Uterus (tissue), 4 donors: ENCODE measurements at places on chromosomes 7 and 10. TPM values are rescaled to one million over a fixed set of nuclear protein-coding genes. Genes with fewer than 3 reads are reported as not detected.

Gene FAM131B
- total RNA-seq, result 7.4 TPM

GRCh38 chr7:1422512-1423263 lies 36.6 kb downstream of the MICALL2 start:
- no peak overlapping the region for H3K4me3 ChIP-seq
- H3K4me1 ChIP-seq, result no peaks in the 10 kb centered on the region
- no peak for DNase-seq
- no peak overlapping the region for H3K27ac ChIP-seq
- no peaks in the 10 kb centered on the region for H3K27me3 ChIP-seq
- H3K36me3 ChIP-seq, result no peaks in the 10 kb centered on the region

Gene RBAK
- total RNA-seq, result 2.1 TPM

Gene SPOCK2
- total RNA-seq, result 1.8 TPM

DNA sequence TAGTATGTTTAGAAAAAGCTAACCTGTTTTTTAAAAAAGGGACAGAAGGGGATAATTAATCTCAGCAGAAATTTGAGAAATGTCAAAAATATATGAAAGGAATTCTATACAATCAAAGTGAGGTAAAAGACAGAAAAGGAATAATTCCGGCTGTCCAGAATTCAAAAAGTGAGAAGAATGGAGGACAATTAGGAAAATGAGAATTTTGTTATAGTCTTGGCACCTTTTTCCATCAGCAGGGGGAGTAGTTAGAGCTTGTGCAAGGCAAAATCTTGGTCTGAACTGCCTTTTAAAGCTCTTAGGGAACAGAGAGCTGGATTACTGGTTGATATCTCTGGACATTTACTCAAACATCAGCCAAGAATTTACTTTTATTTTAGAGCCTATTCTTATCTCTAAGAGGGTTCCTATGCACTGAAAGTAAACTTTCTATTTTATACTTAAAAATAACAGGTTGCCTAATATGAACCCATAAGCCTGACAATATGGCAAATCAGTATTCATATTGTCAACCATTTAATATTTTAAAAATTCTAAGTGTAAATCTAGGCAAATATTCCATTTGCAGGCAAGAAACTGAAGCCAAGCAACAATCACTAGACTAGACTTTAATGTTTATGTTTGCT lies 185.6 kb downstream of the ANK3 start:
- DNase-seq, result no peak
- H3K27ac ChIP-seq, result no peak overlapping the region
- no peak overlapping the region for H3K4me3 ChIP-seq
- no peaks in the 10 kb centered on the region for H3K4me1 ChIP-seq
- no peaks in the 10 kb centered on the region for H3K27me3 ChIP-seq

Gene RBM20
- total RNA-seq, result 2.8 TPM

DNA sequence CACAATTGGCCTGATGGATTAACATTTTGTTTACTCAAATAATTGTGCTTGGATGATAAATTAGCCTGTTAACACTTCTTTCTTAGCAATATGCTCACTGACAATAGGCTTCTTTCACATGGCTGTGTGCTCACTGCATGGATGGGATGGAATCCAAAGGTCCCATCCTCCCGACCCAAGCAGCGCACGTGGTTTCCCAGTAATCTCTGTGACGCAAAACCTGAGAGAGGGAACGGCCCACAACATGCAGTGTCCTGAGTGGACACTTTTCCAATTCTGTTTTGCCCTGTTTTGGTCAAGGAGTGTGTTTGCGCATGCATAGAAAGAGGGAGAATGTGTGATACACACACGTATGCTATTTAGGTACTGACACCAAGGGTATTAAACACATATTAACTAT lies 42.1 kb upstream of the RASGEF1A start:
- H3K4me1 ChIP-seq, result no peaks in the 10 kb centered on the region
- H3K27ac ChIP-seq, result no peak overlapping the region
- no peaks in the 10 kb centered on the region for H3K36me3 ChIP-seq
- no peaks in the 10 kb centered on the region for H3K27me3 ChIP-seq

DNA sequence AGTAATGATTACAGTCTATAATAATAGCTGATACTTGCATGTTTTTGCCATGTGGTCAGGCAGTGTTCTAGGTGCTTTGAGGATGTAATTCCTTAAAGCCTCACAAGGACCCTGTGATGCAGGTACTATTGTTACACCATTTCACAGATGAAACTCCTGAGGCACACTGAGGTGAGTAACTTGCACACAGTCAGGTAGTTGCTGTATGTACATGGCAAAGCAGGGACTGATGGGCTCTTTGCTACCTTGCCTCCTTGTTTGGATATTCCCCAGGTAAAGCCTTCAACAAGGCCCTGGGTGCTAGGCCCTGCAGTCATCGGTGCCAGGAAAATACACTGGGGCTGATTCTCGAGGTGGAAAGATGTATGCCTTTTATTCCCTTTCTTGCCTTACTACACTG lies 317.5 kb downstream of the CXCL12 start:
- no peaks in the 10 kb centered on the region for H3K36me3 ChIP-seq
- no peaks in the 10 kb centered on the region for H3K27me3 ChIP-seq
- no peaks in the 10 kb centered on the region for H3K4me1 ChIP-seq
- no peak for DNase-seq
- H3K27ac ChIP-seq, result no peak overlapping the region
- H3K4me3 ChIP-seq, result no peak overlapping the region

DNA sequence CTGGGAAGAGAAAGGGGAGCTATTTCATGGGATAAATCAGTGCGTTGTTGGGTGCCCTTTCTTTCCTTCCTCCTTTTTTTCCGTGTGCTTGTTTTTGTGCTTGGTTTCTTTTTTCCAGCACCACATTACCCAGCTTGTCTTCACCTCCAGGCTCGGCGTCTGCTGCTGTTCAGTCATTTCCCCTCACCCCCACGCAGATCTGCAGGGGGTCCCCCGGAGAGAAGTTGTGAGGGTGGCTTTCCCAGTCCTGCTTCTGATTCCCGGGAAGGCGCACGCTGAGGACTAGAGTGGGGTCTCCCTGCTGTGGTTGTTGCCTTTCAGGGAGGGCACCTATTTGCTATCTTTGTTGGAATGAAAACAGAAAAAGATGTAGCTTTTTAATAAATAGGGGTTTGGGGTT lies 1.6 kb downstream of the CAMK1D start:
- no peaks in the 10 kb centered on the region for H3K36me3 ChIP-seq
- H3K4me3 ChIP-seq, result peak overlapping the region; percentile 95
- DNase-seq, result no peak
- H3K4me1 ChIP-seq, result no peaks in the 10 kb centered on the region

Gene MKI67
- total RNA-seq, result 16.9 TPM

Gene PNLIPRP1
- not detected for total RNA-seq

DNA sequence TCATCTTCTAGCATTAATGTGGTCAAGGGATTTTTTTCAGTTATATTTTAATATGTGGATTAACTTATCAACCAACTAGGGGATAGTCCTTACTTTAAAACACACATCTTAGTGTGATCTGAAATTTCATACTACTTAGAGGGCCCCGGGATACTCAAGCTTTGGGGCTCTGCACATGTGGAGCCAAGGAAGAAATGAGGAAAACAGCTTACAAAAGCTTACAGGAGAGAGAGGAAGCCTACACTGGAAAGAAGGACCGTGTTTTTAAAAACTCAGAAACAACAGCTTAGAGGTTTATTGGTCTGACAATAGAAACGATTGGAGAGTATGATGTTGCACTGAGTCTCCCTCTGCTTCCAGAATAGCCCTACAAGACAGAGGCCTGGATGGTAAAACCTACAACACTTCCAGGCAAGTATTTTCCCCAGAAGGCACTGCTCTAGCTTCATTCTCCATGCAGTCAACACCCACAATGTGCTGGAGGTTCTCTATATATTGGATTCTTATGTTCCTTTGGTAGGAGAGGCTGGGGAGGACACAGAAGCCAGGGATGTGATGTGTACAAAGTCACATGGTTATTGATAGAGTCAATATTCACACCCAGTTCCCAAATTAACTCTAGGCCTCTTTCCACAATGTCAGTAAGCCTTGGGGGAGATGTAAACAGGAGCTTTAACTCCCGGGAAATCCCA lies 47.3 kb downstream of the JCAD start:
- no peaks in the 10 kb centered on the region for H3K27me3 ChIP-seq
- no peak overlapping the region for H3K4me3 ChIP-seq
- peaks cover 7% of the 10 kb centered on the region for H3K4me1 ChIP-seq
- no peak overlapping the region for H3K27ac ChIP-seq
- no peaks in the 10 kb centered on the region for H3K36me3 ChIP-seq
- DNase-seq, result no peak

Gene SLC18A3
- not detected for total RNA-seq

Gene ANKRD30A
- not detected for total RNA-seq

Gene NPC1L1
- total RNA-seq, result not detected

Gene SFTPD
- 0.97 TPM for total RNA-seq

Gene NCF1
- total RNA-seq, result 0.55 TPM

DNA sequence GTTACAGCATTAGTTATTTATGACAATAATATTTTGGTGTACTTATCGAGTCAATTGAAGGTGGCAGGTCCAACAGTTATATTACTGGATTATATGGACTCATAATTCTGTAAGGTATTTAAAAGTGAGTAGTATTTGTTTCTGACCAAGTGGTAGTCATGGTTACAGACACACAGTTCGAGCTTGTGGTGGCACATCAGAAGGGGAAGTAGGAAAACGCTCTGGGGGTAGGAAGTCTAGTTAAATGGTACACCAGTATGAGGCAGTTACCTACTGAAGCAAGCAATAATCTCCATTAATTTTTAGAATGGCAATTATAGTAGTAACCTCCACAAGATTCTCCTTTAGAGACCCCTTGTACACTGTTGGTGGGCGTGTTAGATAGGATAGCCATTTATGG lies 541.2 kb downstream of the ETV1 start:
- H3K27ac ChIP-seq, result no peak overlapping the region
- no peak overlapping the region for H3K4me3 ChIP-seq
- H3K36me3 ChIP-seq, result no peaks in the 10 kb centered on the region

DNA sequence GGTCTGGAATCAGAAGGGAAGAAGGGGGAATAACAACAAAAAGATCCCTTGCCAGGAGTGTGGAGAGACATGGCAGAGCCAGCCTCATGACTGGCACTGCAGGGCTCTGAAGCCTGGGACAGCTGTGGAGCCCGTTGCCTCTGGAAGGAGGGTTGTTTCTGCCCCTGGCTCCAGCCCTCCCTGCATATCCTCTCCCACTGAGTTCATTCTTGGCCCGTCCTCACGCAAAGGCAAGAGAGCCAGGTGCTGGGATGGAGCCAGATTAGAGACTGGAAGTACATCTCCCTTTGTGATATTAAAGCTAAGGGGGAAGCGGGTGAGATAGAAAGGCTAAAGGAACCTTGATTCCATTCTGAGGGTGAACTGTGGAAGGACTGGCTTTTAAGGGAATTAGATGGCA lies 141.5 kb upstream of the NPVF start:
- H3K36me3 ChIP-seq, result no peaks in the 10 kb centered on the region
- H3K4me3 ChIP-seq, result no peak overlapping the region
- DNase-seq, result peak; percentile 86
- H3K4me1 ChIP-seq, result peaks cover 5% of the 10 kb centered on the region

- H3K36me3 ChIP-seq, result no peaks in the 10 kb centered on the region
- DNase-seq, result no peak
Observed at GRCh38 chr7:112580717-112581435, 100.1 kb downstream of the LSMEM1 start.

DNA sequence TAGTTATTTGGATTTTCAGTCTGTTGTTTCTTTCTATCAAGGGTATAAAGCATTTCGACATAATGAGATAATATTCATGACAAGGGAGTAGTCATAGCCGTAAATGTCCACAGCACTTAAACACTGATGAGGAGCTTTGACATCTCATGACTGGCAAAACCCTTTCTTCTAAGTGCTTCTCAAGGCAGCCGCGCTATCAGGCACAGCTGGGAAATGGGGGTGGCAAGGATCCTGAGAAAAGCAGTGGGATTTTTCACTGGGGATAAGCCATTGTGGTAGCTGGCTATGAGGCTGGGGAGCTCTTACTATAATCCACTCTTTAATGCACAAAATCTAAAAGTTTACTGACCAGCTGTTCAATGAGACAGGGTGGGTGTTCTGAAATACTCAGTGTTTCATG lies 493.2 kb upstream of the KLF6 start:
- no peak overlapping the region for H3K4me3 ChIP-seq
- peaks cover 4% of the 10 kb centered on the region for H3K4me1 ChIP-seq
- H3K27ac ChIP-seq, result no peak overlapping the region
- no peak for DNase-seq

DNA sequence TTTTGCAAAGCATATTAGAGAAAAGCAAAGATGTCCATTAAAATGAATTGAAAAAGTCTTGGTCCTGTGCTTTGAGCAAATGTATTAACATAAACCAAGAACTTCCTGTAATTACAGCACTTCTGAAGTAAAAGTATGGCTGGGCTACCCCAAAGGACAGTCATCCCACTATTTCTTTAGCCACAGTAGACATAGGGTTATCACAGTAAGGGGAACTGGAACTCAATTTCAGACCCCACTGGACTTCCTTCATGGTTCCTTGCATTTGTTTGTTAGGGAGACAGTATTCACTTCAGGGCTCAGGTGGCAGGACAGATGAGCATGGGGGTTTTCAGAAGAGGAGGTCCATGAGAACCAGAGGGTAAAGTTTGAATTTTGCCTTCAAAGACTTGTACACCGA lies 203.1 kb upstream of the PDE1C start:
- H3K27me3 ChIP-seq, result no peaks in the 10 kb centered on the region
- H3K4me3 ChIP-seq, result no peak overlapping the region
- no peaks in the 10 kb centered on the region for H3K4me1 ChIP-seq
- no peak for DNase-seq

DNA sequence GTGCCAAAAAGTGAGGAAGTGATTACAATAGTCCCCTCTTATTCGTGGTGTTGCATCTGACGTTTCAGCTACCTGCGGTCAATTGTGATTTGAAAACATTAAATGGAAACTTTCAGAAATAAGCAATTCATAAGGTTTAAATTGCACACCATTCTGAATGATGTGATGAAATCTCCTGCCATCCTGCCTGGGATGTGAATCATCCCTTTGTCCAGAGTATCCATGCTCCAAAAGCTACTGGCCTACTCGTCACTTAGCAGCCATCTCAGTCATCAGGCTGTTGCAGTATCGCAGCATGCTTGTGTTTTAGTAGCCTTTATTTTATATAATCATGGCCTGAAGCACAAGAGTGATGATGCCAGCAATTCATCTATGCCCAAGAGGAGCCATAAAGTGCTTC lies 97.7 kb upstream of the CDCA7L start:
- H3K27ac ChIP-seq, result no peak overlapping the region
- DNase-seq, result no peak
- no peaks in the 10 kb centered on the region for H3K36me3 ChIP-seq
- no peaks in the 10 kb centered on the region for H3K27me3 ChIP-seq

DNA sequence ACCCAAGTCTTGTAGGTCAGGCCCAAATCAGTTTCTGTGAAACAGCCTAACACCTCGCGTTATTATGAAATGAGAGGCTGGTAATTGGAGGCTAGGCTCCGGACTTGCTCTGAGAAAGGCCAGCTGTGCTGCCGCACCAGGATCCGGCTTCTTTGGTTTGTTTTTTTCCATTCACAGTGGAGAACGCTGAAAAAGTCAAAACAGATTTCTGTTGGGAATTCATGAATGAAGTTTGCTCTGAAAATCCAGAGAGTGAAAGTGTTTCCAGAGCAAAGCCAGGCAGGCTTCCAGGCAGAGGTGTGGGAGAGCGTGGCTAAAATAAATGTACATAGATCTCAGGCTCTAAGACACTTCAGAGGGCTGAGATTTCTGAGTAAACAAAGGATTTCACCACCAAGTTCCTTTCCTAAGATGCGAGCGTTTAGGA lies 240.1 kb downstream of the TRIL start:
- no peaks in the 10 kb centered on the region for H3K36me3 ChIP-seq
- H3K4me3 ChIP-seq, result no peak overlapping the region
- peak; percentile 31 for DNase-seq
- no peaks in the 10 kb centered on the region for H3K27me3 ChIP-seq
- H3K27ac ChIP-seq, result no peak overlapping the region

Gene OR13A1
- not detected for total RNA-seq
